ENCODE measurements at places on chromosomes 6 and 20.

DNA sequence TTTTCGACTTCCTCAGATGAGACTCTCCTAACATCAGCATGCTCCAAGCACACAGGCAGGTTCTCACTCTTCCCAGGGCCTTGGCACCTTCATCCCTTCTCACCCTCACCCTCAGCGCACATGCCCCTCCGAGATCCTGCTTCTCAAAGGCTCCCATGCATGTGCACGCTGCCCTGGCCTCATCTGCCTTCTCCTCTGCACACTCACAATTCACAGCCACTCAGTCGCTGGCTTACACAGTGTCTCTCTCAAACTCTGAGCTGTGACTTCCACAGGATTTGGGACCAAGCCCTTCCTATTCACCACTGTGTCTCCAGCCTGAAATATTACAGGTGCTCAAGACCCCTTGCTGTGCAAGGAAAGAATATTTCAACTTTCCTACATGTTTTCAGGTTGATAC lies 30.3 kb downstream of the WDR27 start:
- no peak for DNase-seq

DNA sequence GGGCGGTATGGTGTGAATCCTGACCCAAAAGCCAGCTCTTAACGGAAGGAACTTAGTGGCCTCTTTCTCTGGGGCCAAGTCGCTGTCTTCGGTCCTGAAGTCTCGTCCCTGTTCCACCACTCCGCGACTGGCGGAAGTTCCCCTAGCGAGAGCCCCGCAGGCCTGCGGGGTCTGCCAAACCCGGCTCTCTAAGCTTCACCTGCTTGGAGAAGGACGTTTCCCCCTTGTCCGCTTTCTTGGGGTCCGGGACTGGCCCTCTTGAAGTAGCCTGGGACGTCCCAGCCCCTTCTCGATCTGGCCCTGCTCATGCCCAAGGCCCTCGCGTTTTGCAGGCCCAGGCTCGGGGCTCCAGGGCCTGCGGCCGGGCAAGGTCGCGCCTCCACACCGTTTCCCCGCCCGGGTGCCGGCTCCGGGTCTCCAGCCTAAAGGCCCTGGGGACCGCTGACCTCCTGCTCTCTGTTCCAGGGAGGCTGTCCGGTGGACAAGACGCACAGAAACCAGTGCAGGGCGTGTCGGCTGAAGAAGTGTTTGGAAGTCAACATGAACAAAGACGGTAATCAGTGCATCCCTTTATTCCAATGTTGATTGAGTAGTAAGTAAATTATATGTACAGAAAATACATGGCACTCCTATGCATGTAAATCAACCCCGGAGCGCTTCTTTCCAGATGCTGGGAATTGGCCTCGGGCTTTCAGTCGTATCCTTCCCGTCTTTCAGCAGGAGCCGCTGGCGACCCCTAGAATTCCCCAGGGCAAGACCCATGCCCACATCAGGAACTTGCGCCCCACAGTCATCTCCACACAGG lies 8.8 kb downstream of the NR2E1 start:
- DNase-seq, result no peak

DNA sequence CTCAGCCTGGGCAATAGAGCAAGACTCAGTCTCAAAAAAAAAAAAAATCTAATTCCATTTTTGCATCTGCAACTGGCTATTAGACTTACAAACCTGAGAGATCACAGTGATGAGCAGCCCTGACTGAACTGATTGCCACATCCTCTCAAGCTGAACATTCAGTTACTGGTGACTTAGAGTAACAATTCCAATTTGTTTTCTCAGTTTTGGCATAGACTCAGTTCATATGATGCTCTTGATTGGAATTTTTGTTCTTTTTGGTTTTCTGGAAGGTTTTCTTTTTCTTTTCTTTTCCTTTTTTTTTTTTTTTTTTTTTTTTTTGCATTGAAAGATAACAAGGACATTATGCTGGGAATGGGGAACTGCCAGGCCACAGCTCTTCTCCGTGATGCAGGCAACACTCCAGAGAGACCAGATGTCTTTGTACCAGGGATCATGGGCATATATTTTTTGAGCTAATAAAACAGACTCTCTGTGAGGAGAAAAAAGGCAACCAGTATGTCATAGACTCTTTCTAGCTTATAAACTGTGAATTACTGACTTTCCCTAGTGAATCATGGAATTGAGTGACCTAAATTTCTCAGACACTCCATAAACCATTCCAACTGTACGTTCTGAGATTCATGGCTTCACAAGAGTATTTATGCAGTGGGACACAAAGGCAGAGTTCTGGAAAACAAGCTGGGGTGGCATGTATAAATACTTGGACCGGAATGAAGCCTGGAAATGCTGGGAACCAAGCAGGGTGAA lies 86.0 kb upstream of the SLC2A12 start:
- DNase-seq, result no peak

DNA sequence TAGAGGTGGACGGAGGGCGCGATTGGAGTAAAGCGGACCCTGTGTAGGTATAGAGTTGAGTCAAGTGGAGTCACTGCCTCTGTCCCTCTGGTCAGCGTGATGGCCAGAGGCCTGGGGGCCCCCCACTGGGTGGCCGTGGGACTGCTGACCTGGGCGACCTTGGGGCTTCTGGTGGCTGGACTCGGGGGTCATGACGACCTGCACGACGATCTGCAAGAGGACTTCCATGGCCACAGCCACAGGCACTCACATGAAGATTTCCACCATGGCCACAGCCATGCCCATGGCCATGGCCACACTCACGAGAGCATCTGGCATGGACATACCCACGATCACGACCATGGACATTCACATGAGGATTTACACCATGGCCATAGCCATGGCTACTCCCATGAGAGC lies 479 bp downstream of the SLC39A7 start:
- no peak for DNase-seq

GRCh38 chr20:25486377-25486776 lies 78.9 kb downstream of the GINS1 start:
- no peak for DNase-seq

Data from stimulated activated CD8-positive, alpha-beta memory T cell treated with anti-CD3 and anti-CD28 coated beads, Interleukin-4, amount 100 ng/mL, for 1 hour (primary cell).